ENCODE measurements at places on chromosomes 4 and X.

DNA sequence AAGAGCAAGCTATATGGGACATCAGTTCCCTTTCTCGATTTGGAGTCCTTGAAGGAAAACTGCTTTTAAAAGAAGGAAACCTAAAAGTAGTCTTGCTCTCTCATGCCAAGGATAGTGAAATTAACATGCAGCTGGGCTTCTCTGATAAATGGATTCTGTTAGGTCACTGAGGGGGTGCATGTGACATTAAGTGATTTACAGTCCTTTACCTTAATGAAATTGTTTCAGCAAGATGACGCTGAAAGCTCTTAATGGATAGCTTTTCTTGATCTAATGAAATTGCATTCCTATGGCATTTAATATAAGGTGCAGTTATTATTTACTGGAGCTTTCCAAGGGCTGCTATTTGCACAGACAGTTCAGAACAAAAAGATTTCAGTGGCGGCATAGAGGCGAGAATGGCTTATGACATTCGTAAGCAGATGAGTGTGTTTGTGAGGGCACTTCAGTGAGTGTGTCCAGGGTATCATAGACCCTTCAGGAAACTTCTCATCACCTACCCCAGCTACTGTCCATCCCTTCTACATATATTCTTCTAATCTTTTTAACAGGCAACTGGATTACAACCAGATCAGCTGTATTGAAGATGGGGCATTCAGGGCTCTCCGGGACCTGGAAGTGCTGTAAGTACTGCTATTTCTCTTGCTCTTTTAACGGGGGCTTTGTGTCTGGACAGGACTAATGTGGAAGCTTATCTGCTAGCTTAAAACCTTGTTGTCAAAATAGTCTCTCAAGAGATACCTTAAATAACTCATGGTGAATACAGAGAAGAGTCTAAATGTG lies 219.9 kb upstream of the PACRGL start:
- DNase-seq: no peak

- DNase-seq: no peak
These were observed 154.5 kb downstream of the GRXCR1 start for GRCh38 chr4:43047058-43047457.

DNA sequence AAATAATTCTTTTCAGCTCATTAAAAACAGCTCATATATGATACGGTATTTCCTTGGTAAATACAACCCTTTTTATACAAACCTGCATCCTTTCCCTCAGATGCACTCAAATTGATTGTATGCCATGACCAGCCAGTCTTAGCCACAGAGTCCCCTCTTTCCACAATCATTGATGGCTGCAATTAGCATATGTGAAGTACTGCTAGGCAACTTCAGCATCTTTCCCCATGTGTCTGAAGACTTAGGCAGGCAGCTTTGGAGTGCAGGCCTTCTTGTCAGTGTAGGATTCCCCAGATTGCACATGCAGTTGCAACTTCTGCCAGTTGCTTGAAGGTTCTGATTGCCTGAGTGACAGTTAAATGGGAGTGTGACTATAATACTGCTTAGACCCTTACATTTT lies 15.6 kb upstream of the MBNL3 start:
- DNase-seq: no peak

DNA sequence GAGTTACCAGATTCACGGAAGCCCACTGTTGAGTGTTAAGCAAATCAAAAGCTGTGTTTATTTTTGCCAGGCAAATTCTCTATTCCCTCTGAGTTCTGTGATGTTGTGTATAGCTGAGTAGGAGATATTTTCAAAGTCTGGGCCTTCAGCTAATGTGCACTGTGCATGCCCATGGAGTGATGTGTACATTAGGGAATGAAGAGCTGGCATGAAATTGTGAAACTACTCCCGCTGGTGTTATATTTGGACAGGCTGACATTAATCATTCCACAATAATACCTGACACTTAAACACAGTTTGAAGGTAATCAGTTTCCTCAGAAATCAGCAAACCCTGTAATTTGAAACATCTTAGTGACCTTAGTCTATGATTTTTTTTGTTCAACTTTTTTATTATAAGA lies 88.1 kb upstream of the MBNL3 start:
- peak; percentile 22 for DNase-seq

GRCh38 chr4:2827071-2827873 lies 16.4 kb upstream of the ADD1 start:
- no peak for DNase-seq

GRCh38 chrX:127570276-127570675 lies 481.9 kb downstream of the ACTRT1 start:
- DNase-seq: no peak

GRCh38 chr4:27218013-27218412 lies 357.4 kb downstream of the STIM2 start:
- no peak for DNase-seq

DNA sequence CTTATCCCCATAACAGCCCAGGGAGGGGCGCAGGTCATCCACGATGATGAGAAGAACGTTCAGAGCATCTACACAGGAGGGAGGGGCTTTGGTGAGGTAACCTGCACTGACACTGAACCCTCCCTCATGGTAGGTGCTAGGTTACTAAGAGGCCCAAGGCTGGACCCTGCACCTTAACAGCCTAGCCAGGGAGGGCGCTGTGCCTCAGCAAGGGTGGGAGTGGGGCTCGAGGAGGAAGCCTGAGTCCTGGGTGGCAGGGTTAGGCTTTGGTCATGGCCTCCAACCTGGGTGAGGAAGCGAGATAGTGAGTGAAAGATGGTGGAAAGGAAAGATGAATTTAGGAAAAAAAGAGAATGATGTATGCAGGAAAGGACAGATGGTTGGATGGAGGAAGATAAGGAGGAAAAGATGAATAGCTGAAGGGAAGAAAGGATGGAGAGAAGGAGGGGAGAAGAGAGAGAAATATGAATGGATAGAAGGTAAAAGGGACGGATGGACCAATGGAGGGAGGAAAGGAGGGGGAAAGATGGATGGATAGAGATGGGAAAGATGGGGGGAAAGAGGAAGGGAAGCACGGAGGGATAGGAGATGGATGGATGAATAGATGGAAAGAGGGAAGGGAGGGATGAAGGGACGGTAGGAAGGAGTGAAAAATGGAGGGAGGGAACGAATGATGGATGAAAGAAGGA lies 736 bp downstream of the IDS start:
- peak; percentile 10 for DNase-seq

DNA sequence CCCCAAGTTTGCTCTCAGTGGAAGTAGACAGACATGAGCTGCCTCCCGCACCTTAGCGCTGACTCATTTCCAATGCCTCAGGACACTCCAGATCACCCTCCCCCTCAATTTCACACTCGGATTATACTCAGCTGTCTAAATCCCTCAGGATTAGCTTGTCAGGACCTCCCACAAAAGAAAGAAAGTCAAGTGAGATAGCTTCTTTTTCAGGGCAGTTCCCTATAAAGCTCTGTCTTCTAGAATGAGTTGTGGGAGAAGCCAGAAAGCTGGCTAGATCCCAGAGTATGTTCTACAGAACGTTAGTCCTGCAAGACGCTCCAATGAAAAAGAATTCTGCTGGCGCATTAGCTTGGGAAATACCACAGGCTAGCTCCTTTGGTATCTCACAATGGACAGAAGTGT lies 51.2 kb upstream of the MTNR1A start:
- no peak for DNase-seq

DNA sequence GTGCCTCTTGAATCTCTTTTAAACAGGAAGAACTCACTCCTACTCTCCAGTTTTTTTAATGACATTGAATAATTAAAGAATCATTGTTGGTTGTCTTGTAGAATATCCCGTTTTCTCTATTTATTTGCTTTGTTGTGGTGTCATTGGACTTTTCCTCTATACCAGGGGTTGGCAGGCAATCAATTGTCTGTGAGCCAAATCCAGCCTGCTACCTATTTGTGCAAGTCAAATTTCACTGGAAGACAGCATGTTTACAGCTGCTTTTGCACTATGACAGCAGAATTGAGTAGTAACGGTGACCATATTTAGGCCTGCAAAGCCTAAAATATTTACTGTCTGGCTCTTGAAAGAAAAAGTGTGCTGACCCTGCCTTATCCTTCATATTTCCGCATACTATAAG lies 34.8 kb downstream of the POLA1 start:
- no peak for DNase-seq

DNA sequence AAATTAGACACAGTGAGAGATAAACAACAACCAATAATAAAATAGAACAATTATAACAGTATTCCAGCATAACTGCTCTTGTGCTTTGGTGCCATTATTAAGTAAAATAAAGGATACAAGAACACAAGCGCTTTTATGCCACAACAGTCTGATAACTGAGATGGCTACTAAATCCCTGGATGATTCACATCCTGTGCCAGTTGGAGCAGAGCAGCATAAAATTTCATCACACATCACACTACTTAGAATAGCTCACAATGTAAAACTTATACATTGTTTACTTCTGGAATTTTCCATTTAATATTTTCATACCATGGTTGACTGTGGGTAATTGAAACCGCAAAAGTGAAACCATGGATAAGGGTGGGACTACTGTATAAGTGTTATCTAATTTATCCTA lies 399.9 kb upstream of the CNKSR2 start:
- DNase-seq: no peak

DNA sequence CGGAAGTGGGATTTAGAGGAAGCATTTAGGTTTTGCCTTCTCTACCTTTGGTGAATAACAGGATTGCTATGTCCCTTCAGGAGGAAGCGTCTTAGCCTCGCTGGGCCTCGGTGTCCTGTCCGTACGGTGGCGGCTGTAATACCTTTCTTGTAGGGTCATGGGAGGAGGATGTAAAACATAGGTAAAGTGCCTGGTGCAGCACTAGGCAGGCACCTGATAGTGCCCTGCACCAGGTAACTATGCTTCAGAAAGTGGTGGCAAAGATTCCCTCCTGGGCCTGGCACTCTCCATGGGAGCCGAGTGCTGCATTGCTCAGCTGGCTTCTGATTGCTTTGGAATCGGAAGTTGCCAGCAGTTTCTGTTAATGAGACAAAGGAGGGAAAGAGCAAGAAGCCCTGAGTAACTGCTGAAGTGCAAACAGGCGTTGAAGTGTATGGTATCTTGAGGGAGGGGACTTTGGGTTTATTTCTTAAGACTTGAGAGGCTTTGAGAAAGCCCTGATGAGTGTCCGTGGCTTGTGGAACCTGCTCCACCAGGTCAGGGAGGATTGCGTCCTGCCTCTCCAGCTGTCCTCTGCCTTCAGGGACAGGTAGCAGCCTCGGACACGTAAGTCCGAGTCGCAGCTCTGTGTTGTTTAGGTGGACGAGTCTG lies 45.8 kb downstream of the TBC1D14 start:
- DNase-seq: no peak

GRCh38 chrX:80285131-80285773 lies 135.0 kb upstream of the TENT5D start:
- DNase-seq: no peak

- no peak for DNase-seq
These were observed 71.1 kb downstream of the HADH start for GRCh38 chr4:108060686-108061321.

DNA sequence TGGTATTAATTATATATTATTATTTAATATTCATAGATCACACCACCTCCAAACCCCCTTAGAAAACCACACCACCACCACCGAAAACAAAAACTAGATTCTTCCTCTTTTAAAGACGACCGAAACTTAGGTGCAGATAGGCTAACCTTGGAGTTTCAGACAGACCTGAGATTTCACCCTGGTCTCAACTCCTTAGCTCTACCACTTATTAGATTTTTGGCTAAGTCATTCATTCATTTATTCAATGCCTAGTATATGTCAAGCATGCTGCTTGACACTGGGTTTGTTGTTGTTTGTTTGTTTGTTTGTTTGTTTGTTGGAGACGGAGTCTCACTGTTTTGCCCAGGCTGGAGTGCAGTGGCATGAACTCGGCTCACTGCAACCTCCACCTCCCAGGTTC lies 9.5 kb upstream of the BMP2K start:
- DNase-seq: no peak

DNA sequence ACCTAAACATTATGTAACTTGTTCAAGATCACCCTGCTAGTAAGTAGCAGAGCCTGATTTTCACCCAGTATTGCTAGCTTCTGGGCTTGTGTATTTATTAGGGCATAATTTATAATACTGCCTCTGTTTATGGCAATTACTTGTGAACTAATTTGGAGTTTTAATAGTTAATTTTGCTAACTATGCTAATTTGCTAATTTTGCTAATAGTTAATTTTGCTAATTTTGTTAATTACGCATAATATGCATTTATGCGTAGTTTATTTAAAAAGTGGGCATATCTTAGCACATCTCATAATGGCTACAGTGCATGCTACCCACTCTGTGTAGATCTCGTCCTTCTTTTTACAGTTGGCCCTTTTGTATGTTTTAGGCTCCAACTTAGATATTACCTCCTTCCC lies 898.1 kb upstream of the EPHA5 start:
- no peak for DNase-seq

DNA sequence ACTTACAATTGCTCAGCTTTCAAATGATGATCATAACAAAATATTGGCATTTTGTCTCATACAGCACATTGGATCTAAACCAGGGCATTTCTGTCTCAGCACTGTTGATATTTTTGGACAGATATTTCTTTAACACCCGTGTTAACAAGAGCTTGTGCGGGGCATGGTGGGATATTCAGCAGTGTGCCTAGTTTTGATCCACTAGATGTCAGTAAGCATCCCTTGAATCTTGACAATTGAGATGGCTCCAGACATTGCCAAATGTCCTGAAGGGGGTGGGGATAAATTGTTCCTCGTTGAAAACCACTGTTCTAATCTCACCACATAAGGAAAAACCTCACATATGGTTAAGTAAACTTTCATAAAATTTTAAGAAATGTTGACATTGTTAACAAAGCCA lies 806.3 kb downstream of the STIM2 start:
- DNase-seq: peak; percentile 22

- DNase-seq: peak; percentile 14
These were observed 4.2 kb downstream of the CENPVL3 start for GRCh38 chrX:51614353-51615012.

GRCh38 chrX:57900975-57901374 lies 9.3 kb downstream of the ZXDA start:
- no peak for DNase-seq

DNA sequence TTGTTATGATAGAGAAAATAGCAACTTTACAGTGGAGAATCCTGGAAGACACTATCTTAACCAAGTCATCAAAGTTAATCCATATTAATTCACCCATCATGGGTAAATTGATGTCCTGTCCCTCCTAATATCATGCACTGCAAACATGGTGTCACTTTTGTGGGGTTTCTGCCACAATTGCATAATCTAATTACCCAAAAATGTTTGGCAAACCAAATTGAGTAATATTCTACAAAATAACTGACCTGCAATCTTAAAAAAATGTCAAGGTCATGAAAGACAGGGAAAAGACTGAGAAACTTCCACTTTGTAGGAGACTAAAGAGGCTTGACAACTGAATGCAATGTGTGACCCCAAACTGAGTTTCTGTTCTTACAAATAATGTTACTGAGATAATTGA lies 37.1 kb upstream of the PLAC8 start:
- DNase-seq: no peak

GRCh38 chrX:42189576-42189975 lies 266.2 kb upstream of the CASK start:
- DNase-seq: no peak

DNA sequence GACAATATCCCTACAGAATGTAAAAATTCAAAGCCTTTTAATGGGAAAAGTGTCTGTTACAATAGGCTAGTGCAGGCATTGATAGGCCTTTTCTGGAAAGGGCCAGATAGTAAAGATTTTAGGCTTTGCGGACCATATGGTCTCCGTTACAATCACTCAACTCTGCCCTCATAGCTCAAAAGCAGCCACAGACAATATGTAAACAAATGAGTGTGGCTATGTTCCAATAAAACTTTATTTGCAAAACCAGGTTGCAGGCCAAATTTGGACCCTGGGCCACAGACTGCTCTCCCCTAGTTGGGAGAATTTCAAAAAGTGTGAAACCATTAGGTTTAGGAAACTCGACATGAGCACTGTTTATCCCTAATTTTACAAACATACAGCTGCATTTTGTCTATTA lies 112.2 kb downstream of the VCX3B start:
- no peak for DNase-seq
